Esophagus squamous epithelium (tissue), 5 donors: ENCODE measurements at places on chromosomes 7 and 10.

DNA sequence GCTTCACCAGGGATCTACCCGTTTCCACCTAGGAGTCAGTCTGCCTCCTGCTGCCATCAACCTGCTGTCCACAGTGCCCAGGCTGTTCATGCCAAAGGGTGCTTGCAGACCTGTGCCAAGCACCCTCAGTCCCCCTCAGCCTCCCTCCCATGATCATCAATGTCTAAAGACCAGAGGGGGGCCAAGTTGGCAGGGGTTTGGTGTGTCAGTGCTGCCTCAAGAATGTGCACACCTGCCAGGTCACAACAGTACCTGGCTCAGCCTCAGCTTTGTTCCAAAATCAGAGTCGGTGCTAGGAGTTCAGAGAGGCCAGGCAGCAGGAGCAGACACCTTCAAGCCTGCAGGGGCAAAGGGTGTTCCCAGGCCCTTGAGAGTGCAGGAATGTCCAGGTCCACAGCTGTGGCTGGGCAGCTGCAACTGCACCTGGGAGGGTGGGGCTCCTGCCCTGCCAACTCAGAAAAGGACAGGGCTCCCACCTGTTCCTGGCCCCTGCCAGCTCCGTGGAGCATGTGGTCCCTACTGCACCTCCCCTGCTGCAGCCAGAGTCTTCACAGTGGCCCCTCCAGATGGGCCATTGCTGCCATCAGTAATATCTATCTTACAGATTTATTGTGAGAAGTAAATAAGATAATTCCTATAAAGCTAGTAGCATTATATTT lies 219.5 kb downstream of the POLR1F start:
- DNase-seq = no peak

DNA sequence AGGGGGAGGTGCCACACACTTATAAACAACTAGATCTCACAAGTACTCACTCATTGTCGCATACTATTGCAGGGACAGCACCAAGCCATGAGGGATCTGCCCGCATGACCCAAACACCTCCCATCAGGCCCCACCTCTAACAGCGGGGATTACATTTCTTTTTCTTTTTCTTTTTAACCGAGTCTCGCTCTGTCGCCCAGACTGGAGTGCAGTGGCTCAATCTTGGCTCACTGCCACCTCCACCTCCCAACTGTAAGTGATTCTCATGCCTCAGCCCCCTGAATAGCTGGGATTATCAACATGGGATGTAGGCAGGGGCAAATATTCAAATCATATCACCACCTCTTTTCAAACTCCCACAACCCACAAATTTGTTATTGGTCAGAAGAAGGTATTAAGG lies 76.7 kb downstream of the SKAP2 start:
- DNase-seq = no peak

- no peak for DNase-seq
These were observed 99.4 kb downstream of the CCDC3 start for GRCh38 chr10:12902135-12902572.

- no peak for DNase-seq
These were observed 19.9 kb upstream of the ZMIZ1 start for GRCh38 chr10:79048639-79049550.

DNA sequence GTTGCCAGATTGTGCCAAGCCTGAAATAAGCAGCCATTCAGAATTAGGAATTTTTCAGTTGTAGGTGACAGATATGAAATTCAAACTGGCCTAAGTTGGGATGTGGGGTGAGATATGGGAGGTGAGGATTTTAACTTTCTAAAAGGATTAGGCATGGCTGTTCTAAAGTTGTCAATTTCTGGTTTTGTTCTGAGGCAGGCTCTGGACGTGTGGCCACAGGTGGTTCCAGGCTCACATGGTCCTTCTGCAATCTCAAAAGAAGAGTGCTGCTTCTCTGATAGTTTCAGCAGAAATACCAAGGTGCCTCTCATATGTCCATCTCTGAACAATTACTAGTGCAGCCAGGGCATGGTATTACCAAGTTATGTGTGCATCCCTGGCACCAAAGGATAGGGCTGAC lies 21.4 kb downstream of the EFCAB10 start:
- no peak for DNase-seq

DNA sequence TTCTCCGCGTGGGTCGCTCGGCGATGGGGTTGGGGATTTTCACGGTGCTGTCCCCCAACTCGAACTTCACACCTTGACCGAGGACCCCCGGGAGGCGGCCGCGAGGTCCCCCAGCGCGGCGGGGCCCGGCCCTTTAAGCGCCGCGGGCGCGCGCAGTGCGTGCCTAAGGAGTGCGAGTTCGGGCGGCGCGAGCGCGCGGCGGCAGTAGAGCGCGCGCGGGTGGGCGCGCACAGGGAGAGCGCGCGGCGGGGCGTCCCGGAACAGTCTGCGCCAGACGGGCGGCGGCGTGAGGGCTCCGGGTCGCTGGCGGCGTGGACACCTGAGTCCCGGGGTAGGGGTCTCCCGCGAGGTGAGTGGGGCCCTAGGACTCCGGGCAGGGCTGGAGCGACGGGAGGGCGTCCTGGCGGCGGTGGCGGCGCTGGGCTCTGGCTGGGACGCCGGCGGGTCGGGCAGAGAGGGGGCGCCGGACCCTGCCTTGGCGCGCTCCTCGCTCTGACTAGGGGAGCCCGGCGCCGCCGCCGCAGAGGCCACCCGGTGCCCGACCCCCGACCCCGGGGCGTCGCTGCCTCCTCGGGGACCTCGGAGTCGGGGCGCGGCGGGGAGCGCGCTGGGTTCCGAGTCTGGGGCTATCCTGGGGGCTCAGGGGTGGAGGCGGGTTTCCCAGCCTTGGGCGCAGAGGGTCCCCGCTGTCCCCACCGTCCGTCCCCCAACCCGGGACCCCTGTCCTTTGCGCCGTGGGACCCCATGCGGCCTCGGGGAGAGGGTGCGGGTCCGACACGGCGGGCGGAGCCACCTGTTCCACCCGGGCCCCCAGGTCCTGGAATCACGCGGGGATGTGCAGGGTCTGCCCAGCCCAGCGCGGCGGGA lies at the start of gene PROSER2:
PROSER2 (plus strand) TSS at position 235 of the 867 bp plus-strand sequence. CDS start 28,722 bp downstream, outside the sequence.
- DNase-seq = no peak

DNA sequence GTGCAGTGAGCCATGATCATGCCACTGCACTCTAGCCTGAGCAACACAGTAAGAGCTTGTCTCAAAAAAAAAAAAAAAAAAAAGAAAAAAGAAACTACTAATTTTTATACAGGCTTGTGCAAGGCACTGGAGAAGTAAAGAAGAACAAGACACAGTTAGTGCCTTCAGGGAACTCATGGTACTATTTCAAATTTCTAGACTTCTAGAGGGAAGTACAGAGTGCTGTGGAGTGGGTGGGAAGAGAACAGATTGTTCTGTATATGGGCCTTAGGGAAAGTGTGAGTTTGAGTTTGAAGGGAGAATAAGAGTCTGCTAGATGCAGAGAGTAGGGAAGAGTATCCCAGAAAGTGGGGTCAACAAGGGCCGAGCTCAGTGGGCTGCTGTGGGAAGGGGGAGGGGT lies 234.8 kb downstream of the PHTF2 start:
- no peak for DNase-seq

DNA sequence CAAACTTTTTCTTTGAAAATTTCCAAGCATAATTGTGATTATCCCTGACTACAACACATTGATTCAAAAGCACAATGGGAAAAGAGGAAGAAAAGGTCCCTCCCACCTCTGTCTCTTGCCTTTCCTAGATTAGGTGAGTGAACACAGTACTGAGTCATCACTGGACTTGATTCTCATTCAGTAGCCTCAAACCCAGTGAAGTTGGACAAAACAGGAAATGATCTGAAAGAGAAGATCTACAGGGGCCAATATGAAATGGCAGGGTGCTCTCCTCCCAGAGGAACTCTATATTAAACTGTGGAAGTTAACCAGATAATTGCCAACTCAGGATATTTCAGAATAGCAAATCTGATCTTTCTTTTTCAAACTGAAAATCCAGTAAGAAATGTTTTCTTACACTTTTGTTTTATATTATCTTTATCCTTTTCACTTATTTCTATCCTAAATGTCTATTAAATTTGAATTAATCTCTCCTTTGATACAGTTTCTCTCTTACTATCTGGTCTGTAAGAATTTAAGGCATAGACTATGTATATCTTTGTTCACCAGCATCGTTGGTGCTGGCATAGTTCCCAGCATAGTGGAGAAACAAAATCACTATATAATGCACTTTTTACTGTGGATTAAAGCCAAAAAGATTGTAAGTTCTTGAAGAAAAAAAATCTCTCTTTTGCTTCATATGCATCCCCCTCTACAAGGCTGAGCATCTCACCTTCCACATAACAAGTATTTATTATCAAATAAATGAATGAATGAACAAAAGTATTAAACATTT lies 41.4 kb upstream of the IKZF1 start:
- DNase-seq = no peak

- no peak for DNase-seq
These were observed 4.0 kb downstream of the WIPF3 start for GRCh38 chr7:29810297-29810696.

DNA sequence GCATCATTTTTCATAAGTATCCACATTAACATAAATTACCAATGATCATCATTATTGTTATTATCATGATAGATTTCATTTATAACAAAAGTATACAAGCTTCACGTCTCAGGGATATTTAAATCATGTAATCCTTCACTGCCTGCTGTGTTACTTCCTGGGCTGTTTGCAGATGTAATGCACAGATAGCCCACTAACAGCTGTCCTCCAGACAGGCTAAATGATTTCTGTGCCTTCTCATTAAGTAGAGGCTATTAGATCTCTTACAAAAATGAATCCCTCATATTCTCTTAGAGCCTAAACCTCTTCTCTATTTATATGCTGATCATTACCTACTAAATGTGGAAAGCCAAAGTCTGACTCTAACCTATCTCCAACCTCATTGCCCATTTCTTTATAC lies 9.3 kb downstream of the PCLO start:
- no peak for DNase-seq

GRCh38 chr10:113527211-113527906 lies 25.5 kb upstream of the HABP2 start:
- no peak for DNase-seq

- DNase-seq = no peak
These were observed 333.8 kb downstream of the LRMDA start for GRCh38 chr10:75764974-75765788.

GRCh38 chr7:2499719-2500430 lies 19.7 kb upstream of the LFNG start:
- DNase-seq = no peak

DNA sequence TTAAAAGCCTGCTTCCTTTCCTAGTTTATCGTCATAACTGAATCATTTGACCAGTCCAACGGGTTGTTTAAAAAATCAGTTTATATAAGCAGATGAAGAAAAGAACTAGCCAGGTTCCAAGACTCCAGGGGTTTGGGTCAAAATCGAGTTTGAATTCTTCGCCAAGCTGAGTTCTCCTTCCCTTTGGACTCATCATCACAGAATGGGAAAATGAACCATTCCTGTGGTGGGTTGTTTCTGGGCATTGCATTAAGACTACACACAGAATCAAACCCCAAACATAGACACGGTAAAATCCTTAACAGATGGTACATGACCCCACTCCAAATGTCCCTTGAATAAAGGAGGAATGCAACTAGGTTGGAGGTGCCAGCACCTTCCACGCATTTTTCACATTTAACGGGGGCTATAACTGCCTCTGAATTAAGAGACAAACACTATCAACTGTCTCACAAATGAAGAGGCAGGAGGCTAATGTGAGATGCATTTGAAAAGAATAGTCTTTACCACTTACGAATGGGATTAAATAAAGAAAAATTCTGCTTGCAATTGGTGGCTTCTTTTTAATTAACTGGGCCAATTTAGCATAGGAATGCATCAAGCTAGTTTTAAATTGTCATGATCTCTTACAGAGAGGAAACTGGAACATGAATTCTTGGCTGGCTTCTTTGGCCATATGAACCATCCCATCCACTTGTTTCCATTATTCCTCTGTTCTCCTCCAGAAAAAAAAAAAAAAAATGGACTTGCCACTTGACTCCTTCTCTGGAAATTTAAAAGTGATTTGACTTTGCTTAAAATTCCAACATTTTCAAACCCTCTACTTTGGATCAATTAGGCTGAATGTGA lies 61.1 kb downstream of the CHST15 start:
- no peak for DNase-seq

GRCh38 chr10:53843736-53844362 lies 957.2 kb downstream of the PCDH15 start:
- no peak for DNase-seq

- no peak for DNase-seq
These were observed 34.6 kb upstream of the INSIG1 start for GRCh38 chr7:155263051-155263450.

DNA sequence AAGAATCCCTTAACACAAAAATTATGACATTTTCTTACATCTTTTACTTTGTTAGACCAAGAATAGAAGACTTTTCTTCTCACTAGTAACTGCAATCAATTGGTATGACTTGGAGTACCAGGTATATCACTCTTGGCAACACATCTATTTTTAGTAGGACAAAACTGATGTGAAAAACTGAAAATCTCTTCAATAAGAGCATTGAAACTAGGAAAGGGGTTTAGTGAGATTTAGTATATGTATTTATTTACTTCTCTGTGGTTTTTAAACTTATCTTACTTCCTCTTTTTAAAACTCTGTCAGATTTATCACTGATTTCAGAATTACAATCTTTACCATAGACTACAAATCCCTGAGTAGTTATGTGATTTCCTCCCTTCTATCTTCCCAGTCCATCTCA lies 366.2 kb downstream of the PCDH15 start:
- DNase-seq = no peak

DNA sequence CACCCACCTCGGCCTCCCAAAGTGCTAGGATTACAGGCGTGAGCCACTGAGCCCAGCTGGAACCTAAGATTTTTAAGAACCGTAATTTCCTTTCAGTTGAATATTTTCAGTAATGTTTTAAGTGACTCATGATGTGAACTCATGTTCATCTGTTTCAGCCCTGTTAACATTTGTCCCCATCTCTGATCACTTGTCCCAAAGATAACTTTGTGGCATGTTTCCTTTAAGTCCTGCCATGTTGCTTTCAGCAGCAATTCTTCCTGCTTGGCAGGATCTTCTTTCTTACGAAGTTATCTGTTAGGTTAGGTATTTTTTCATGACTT lies 19.3 kb downstream of the ZRANB1 start:
- DNase-seq = no peak

DNA sequence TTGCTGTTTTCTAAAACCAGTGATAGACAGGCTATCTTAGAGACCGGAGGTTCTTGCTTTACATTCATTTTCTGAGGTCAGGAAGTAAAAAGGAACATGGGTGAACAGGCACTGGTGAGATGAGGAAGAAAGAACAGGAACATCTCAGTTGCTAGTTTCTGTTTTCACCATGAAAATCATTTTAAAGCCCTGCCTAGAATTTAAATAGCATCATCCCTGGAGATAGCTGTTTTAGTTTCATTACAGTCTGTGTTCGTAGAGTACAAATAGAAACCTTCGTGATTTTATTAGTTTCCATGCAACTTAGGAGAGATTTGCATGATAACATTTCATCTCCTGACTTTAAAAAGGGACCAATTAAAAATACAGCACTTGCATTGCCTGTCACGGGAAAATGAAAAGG lies 14.7 kb downstream of the KCNMA1 start:
- DNase-seq = no peak

GRCh38 chr7:85716353-85716752 lies 529.5 kb upstream of the SEMA3D start:
- no peak for DNase-seq

DNA sequence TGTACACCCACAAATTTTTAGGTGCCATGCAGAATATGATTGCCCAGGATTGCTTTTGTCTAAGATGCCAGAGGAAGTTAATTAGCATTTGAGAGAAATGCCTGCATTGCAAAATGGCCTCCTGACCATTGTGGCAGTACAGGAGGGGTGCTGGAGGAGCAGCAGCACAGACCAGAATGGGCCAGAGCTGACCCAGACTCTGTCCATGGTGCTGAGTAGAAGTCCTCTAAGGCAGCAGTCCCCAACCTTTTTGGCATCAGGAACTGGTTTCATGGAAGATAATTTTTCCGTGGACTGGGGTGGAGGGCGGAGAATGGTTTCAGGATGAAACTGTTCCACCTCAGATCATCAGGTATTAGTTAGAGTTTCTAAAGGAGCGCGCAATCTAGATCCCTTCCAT lies 217.8 kb upstream of the AGK start:
- no peak for DNase-seq
